SHP77 (cell line): ENCODE measurements at places on chromosomes 6 and 20.

DNA sequence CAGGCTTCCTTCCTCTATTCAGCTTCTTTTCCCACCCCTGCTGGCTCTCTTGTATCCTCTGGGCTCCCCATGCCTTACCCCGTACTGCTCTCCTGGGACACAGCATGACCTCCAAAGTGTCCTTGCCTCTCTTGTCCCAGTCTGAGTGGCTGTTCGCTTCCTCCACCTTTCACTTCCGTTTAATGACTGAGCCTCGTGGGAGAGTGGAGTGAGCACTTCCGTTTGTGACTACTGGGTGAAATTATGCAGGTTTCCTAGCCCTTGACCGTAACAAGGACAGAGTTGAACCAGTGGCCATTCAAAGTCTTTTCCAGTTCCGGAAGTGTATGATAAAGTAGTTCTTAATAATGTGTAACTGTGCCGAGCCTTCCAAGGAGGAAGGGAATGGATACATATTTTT lies 109.2 kb downstream of the ARID1B start:
- DNase-seq = no peak

GRCh38 chr20:21129861-21130260 lies 4.0 kb downstream of the KIZ start:
- DNase-seq = no peak

DNA sequence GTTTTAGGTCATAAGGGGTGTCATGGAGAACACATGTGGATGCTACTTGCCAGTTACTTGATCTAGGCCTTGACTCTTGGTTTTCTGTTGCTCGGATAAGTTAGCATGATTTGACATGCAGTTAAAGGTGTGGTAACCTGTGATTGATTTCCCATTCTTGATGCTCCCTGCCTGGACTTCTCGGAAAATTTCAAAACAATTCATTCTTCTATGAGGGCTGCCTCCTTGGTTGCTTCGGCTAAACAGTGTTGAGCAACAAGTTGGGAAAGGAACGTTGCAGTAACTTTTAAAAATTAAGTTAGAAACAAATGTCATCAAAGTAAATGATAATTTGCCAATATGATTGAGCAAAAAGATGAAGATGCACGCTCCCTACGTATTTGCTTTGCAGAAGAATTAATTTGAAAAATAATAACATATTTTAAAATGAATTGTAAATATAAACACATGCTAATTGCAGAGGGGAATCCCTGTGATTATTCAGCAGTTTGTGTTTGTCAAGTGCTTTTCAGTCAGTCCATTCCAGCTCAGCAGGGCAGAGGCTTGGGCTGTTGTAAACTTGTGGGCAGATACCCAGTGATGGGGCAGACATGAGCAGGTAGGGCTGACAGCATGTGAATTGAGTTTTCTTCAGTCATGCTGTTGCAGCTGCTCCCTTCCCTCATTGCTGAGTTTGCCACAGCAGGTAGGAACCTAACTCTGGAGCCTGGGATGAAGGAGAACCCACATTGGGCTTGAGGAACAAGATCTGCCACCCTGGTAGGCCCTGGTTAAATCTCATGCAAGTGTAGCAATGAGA lies 110.2 kb downstream of the ESR1 start:
- DNase-seq = no peak

- no peak for DNase-seq
These were observed 19.2 kb upstream of the TBC1D22B start for GRCh38 chr6:37238381-37238780.

GRCh38 chr6:139586273-139586672 lies 211.8 kb upstream of the CITED2 start:
- no peak for DNase-seq

- no peak for DNase-seq
These were observed 17.0 kb downstream of the CCDC167 start for GRCh38 chr6:37482606-37483251.

DNA sequence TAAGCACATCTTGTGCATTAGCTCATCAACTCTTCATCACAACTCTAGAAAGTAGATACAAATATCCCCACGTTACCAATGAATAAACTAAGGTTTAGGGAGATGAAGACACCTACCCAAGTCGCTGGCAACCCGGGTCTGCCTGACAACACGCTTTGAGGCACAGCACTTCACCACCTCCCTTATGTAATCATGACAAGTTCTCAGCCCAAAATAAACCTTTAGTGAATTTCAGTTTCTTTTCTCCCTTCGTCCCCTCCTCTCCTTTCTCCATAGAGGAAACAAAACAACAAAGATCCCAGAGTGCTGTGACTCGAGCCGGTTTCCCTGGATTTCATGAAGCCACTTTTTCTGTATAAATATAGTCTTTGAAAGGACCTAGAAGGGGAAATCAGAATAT lies 105.4 kb downstream of the MAFB start:
- DNase-seq = no peak

DNA sequence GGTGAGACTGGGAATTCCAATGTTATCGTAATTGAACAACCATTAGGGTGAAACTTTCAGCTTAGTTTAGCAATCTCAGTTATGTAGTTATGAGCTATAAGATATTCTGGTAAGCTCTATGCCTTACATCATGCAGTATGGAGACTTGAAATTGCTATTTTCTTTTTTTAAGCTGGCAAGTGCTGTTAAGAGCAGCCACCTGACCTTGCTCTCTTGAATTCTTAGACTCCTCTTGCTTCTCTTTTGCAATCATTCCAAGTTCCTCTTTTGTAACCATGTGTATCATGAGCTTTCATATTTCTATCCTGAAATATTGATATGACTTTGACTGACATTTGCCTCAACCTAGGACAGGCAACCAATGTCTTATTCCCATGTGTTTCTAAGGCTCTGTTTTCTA lies 446.3 kb upstream of the SLC35B3 start:
- no peak for DNase-seq

GRCh38 chr6:26457264-26457805 lies 420 bp upstream of the BTN2A1 start:
- no peak for DNase-seq

DNA sequence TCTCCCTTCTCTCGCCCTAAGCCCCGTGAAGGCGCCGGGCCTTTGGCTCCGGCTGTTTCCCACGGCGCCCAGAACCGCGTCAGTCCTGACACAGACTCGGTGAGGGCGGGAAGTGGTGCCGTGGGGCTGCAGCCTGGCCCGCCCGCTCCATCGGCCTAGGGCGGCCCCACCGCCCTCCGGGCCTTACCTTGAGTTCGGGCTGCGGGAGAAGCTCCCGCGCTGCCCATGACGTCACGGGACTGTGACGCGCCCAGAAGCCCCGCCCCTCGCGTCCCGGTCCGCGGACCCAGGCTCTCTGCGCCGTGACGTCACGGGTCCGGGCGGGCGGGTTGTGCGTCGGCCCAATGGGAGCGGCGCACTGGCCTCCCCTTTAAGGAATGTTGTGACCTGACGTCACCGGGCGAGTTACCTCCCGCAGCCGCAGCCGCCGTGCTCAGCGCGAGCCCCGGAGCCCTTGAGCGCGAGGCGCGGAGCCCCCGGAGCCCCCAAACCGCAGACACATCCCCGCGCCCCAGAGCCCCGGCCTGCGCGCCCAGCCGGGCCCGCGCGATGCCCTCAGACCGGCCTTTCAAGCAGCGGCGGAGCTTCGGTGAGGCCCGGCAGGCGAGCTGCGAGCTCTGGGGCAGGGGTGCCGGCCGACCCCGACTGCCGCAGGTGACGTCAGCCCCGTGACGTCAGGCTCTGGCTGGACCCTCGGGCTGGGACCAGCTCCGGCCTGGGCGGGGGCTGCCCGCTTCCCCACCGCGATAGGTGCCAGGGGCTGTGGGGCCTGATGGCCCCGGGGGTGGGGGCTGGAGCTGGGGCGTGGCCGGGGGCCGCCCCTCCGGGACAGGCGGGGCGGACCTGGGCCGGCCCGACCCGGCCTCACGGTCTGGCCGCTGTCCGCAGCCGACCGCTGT lies at the start of gene MAP1LC3A:
Gene MAP1LC3A, plus strand, starts transcription at position 399 of the 899 bp plus-strand sequence. Its CDS starts 151 bp downstream, at position 550.
- peak; percentile 68 for DNase-seq
